ENCODE measurements at places on chromosomes 6 and 20.

DNA sequence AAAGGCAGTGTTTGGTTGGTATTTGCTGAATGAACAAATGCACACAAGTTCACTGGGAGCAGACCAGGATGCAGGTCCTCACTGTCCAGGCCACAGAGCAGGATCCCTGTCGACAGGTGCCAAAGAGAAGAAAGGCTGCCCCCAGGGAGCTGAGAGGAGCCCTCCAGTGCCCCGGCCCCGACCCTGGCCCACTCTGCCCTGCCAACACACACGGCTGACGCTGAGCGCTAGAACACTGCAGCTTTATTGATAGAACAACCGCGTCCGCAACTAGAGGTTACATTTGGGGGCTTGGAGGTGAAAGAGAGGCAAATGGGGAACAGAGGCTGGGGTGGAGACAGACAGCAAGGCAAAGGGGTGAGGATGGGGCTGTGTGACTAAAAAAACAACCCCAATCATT, 65.4 kb downstream of the MDGA1 start:
- DNase-seq: no peak

GRCh38 chr20:20184149-20184548, 131.8 kb downstream of the CFAP61 start:
- no peak for DNase-seq

GRCh38 chr6:34615574-34616226, 59.6 kb upstream of the SPDEF start:
- DNase-seq: no peak

DNA sequence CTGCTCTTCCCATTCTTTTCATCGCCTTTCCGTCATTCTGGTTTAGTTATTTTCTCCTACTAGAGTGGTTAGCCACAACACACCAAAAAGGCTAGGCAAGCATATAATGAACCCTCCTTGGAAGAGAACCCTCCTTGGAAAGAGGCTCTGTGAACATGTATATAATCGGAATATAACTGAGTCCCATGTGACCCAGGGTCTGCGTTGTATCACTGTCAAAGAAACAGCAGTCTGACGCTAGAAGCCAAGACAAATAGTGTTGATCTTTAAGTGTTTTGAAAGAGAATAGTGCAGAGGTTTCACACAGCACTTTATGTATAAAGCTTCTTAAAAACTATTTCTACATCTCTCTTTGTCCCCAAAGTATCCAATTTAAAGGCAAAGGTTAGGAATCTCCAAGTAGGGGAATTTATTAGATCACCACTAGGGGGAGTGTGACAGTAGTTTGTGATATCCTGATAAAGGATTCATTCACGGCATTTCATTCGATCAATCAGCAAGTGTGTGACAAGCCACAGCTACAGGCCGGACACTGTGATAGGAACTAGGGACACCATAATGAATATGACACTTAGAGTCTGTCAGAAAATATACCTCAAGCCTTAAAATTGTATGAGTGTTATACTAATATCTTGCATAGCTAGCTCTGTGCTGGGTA, 395.3 kb downstream of the CD109 start:
- no peak for DNase-seq

DNA sequence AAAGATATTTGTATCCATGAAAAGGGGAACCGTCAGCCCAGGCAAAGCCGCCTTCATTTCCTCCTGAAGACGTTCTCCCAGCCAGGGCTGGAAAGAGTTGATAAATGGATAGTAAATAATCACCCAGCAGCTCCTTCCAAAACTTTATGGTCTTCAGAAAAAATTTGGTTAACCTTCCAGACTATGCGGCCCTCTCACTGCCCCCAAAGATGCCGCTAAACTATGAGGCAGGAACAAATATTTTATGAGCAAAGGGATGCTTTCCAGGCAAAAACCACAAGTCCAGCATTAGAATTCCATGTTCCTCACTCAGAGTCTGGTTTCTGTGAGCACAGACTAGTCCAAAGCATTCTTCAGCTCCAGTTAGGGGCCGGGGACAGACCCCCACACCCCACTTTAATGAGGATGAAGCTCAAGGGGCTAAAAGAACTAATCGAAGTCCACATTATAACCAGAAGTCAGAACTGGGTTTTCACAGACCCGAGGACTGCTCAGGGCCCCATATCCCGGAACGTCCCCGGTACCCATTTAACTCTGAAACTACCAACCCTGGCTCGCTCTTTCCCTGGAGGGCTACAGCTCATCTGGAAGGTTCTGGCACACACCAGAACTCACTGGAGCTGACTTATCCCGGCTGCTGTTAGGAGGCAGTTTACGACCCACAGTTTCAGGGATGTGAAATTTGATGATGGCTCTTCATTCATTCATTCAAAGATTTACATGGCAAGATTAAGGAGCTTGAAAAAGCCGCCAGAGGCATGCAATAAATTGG, 29.4 kb downstream of the BMP7 start:
- no peak for DNase-seq

- peak; percentile 19 for DNase-seq
Observed at GRCh38 chr20:47502271-47503239, 868 bp downstream of the NCOA3 start.

- no peak for DNase-seq
Observed at GRCh38 chr20:11328839-11329238, 588.9 kb upstream of the BTBD3 start.

GRCh38 chr6:14766391-14766994, 479.4 kb upstream of the JARID2 start:
- DNase-seq: no peak

DNA sequence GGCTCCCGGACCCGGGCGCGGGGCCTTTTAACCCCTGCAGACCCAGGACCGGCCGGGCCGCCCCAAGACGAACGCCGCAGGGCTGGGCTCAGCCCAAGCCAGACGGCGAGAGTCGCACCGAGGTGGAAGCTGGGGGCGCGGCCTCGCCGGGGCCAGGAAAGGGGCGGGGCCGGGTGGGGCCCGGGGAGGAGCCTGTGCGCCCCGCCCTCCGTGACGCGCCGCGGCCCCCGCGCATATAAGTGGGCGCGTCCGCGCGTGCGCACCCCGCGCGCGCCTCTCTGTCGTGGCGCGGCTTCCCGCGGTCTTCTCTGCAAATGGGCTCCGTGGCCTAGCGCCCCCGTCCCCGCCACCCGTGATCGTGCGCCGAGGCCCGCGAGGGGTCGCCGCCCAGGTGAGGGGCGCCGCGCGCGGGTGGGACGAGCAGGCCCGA, at the start of gene PPDPF:
Gene PPDPF, plus strand, starts transcription at position 262 of the 430 bp plus-strand sequence. CDS start 544 bp downstream, outside the sequence.
- DNase-seq: peak; percentile 74

GRCh38 chr6:143457563-143458359, 7.2 kb downstream of the PEX3 start:
- DNase-seq: no peak

DNA sequence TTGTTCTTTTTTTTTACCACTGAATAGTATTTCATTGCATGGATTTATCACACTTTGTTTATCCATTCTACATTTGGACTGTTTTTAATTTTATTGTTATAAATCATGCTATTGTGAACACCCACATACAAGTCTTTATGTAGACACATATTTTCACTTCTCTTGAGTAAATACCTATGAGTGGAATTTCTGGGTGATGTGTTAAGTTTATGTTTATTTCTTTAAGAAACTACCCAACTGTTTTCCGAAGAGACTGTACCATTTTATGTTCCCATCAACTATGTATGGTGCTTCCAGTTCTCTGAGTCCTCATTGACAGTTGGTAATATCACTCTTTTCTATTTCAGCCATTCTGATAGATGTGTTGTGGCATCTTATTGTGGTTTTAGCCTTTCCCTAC, 54.0 kb downstream of the RIN2 start:
- no peak for DNase-seq

- DNase-seq: no peak
Observed at GRCh38 chr6:168546730-168547129, 105.7 kb downstream of the SMOC2 start.

GRCh38 chr20:17490501-17490900, 40.7 kb downstream of the BFSP1 start:
- no peak for DNase-seq

DNA sequence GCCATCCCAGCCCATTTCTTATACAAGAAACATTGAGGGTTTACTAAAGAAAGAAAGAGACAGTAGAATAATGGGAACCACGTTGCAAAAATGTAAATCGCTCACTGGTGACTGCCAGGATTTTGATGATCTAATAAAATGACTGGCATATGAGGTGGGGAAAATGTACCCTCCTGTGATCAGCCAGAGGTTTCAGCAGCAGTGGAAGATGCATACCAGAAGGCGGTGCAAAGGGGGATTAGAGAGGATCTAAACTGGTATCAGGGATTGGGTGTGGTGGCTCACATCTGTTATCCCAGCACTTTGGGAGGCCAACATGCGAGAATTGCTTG, 60.8 kb upstream of the DDR1 start:
- DNase-seq: no peak

DNA sequence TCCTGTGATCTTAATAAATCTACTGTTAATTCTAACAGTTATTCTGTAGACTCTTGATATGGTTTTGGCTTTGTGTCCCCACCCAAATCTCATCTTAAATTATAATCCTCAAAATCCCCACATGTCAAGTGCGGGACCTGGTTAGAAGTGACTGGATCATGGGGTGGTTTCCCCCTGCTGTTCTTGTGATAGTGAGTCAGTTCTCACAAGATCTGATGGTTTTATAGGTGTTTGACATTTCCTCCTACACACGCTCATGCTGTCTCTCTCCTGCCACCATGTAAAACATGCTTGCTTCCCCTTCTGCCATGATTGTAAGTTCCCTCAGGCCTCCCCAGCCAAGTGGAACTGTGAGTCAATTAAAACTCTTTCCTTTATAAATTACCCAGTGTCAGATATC, 10.5 kb upstream of the EPB41L2 start:
- DNase-seq: no peak

GRCh38 chr20:11170025-11170424, 496.2 kb upstream of the JAG1 start:
- no peak for DNase-seq
